Body of pancreas (tissue), 4 donors: ENCODE measurements at places on chromosomes 5 and 9. TPM values are rescaled to one million over a fixed set of nuclear protein-coding genes. Genes with fewer than 3 reads are reported as not detected.

DNA sequence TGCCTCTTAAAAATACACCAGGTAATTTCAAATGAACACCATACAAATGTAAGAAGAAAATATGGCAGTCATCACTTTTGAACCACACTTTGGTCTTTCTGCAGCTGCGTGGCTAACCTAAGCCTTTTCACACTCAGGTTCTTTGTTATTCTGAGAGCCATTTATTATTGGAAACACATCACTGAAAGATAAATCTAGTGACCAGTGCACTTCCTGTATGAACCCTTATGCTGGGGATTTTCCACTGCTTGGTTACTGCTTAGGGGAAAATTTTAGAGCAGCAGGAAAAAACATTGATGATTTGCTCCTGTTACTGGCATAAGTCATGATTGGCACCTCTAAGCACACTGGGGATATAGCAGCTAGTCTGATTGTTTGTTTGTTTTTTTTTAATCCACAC, 58.6 kb upstream of the RANBP3L start:
- DNase-seq: no peak

DNA sequence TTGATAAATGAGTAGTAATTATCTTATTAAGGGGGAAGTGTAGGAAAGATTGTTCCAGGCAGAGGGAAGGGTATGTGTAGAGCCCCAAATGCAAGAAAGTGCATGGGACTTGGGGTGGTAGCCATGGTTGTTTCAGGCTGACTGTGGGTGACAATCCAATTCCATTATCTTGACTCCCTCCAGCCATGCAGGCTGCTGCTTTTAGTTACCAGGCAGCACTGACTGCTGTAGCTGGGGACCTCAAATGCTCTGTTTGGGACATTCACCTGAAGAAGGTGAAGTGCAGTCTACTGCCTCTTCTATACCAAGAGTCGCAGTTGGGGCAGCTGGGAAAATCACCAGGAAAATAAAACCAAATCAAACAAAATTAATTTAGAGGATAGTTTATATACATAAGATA, 102.4 kb upstream of the NR3C1 start:
- no peak for DNase-seq

DNA sequence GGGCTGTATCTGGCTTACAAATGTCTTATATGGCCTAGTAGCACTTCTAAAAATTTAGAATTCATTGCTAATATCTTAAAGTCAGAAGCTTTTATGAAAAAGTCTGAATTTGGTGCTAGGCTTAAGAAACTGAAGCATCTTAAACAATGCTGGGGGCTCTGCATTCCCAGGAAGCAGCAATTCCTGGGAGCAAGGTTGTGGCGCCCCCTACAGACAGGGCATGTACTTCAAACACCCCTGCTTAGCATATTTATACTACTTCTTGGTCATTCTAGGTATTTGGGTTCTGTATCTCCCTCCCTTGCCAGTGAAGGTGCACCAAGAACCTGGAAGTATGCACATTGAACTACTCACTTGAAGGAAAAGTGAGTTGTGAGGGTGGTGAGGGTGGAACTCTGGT, 64.6 kb upstream of the GRIA1 start:
- no peak for DNase-seq

GRCh38 chr5:10588779-10589447, 25.0 kb downstream of the ANKRD33B start:
- DNase-seq: no peak

DNA sequence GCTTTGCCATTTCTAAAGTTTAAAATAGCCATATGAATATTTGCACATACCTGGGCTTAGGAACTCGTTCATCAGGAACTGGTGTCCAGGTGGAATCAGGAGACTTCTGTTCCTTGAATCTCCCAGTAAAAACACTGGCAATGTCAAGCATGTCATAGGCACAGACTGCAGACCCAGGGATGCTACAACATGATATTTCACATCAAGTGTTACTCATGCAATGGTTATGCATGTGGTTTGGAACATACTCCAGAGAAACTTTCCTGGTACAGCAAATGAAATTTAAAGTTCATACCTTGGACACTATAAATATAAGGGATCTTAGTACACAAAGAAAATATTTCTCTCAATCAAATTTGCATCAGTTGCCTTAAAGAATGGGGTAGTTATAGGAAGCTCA, 92.2 kb downstream of the SEMA6A start:
- no peak for DNase-seq

- DNase-seq: no peak
These were observed 43.2 kb downstream of the UBE2QL1 start for GRCh38 chr5:6491919-6492290.

GRCh38 chr9:122572456-122572855, 10.7 kb downstream of the OR1L8 start:
- DNase-seq: no peak

DNA sequence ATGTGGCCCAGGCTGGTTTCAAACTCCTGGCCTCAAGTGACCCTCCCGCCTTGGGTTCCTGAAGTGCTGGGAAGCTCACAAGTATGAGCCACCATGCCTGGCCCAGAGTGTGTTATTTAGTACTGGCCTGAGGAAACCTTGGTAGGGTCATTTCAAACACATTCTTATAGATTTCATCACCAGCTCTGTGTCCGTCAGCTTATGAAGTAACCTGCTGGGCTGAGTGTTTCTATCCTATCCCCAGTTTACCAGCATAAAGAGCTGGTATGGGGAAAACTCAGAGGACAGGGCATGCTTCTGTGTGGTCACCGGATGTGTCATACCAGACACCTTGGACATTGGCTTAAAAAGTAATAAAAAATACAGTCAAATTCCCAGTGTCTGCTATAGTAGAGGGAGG, 45.3 kb downstream of the PTPN3 start:
- DNase-seq: no peak

GRCh38 chr9:127506814-127507750, 55.8 kb downstream of the LRSAM1 start:
- DNase-seq: peak; percentile 13

GRCh38 chr5:146877783-146878475, 628 bp downstream of the PPP2R2B start:
- DNase-seq: peak; percentile 24

DNA sequence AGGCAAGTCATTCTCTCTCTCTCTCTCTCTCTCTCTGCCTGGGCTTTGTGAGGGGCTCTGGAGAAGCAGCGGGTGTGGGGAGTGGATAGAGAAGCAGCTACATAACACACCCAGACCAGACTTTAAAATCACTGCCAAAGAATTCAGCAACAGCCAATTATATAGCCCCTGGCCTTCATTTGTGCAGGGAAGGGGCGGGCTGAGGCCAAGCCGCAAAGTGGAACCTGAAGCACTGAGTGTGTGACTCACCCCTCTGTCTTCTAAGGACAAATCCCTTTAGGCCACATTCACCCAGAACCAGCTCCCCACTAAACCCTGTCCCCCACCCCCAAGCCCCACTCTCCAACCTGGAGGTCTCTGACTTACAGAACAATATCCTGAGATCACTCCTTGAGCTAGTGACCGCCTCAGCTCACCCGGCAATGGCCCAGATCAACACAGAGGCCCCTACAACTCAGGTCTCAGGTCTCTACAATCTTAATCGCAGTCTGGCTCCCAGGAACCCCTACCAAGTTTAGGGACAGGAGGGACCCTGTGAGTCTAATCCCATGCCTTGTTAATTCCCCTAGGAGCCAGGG, 6.0 kb downstream of the B4GALT1 start:
- peak; percentile 44 for DNase-seq

DNA sequence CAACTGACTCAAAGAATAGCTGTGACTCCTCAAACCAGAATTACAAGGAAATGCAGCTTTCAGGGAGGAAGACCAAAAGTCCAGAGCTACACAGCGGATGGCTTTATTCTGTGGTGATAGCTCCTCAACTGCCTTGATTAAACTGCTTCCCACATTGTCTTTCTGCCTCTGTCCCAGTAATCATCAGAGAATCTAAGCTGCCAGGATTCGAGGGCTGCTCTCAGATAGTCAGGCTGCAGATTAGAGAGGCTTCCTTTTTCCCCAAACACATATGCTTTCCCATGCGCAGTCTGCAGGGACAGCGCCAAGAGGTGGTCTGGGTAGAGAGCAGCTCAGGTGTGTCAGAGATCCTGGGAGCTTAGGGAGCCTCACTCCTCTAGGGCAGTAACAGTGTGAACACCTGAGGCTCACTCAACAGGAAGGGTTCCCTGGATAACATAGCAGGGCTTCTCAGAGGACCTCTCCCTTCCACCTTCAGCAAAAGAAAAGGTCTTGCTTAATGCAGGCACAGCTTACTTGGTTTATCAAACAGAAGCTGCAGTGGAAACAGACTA, 439.9 kb upstream of the TLE4 start:
- no peak for DNase-seq

DNA sequence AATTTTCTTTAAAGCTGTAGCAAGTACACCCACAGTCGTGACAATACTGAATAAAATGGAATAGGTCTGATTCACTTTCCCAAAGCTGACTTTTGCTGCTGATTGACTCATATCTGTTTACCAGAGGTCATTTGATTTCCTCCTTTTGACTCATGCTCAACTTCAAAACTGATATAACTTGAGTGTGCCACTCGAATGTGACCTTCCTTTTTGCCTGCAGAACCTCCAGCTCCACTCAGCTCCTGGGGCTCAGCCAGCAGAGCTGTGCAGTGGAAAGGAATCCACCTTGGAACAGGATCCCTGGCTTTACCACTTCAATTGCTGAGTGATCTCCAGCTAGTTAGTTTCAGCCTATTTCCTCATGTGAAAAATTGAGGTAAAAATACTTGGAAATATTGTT, 84.1 kb downstream of the FEM1C start:
- peak; percentile 23 for DNase-seq

Gene CDO1
- 7.3 TPM for total RNA-seq

Gene PTGER4
- total RNA-seq: 38.9 TPM

Gene TSSK1B
- total RNA-seq: not detected

Gene ATP6V0E1
- total RNA-seq: 41.2 TPM

Gene PCDHGA6
- 5.2 TPM for total RNA-seq
